ENCODE measurements at places on chromosomes 7 and 10. TPM values are rescaled to one million over a fixed set of nuclear protein-coding genes. Genes with fewer than 3 reads are reported as not detected.

Gene ERVW-1
- not detected for total RNA-seq

- peak; percentile 59 for DNase-seq
- H3K4me3 ChIP-seq: no peak overlapping the region
- peaks cover 16% of the 10 kb centered on the region for H3K4me1 ChIP-seq
- H3K36me3 ChIP-seq: peaks cover 65% of the 10 kb centered on the region
- peak overlapping the region; percentile 73 for H3K27ac ChIP-seq
- no peaks in the 10 kb centered on the region for H3K27me3 ChIP-seq
Measured at GRCh38 chr7:98930921-98931320, 52.6 kb downstream of the TRRAP start.

DNA sequence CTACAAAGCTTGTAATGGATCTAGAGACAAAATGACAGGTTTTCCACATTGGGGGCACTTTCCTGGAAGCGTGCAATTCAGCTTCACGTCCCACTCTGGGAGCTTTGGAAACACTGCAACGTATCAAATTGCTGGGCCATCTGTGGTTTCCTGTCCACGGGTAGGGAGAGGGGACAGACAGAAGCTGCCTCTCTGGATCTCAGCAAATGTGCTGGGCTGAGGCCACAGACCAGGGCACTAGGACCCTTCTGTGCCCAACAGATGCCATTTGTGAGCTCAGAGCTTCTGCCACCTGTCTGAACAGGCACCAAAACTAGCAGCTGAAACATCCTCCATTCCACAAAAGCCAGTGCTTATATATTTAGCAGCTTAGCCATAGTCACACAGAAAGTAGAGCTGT lies 40.9 kb upstream of the FRMD4A start:
- no peaks in the 10 kb centered on the region for H3K4me1 ChIP-seq
- H3K27me3 ChIP-seq: peaks cover 38% of the 10 kb centered on the region
- no peak overlapping the region for H3K27ac ChIP-seq
- H3K36me3 ChIP-seq: no peaks in the 10 kb centered on the region

GRCh38 chr7:132291481-132291880 lies 284.8 kb downstream of the PLXNA4 start:
- H3K4me1 ChIP-seq: no peaks in the 10 kb centered on the region
- no peak for DNase-seq
- no peaks in the 10 kb centered on the region for H3K36me3 ChIP-seq
- H3K27ac ChIP-seq: no peak overlapping the region

GRCh38 chr10:125533866-125534265 lies 149.1 kb downstream of the TEX36 start:
- no peaks in the 10 kb centered on the region for H3K36me3 ChIP-seq
- no peaks in the 10 kb centered on the region for H3K27me3 ChIP-seq
- H3K4me3 ChIP-seq: no peak overlapping the region
- no peaks in the 10 kb centered on the region for H3K4me1 ChIP-seq
- DNase-seq: no peak
- no peak overlapping the region for H3K27ac ChIP-seq

DNA sequence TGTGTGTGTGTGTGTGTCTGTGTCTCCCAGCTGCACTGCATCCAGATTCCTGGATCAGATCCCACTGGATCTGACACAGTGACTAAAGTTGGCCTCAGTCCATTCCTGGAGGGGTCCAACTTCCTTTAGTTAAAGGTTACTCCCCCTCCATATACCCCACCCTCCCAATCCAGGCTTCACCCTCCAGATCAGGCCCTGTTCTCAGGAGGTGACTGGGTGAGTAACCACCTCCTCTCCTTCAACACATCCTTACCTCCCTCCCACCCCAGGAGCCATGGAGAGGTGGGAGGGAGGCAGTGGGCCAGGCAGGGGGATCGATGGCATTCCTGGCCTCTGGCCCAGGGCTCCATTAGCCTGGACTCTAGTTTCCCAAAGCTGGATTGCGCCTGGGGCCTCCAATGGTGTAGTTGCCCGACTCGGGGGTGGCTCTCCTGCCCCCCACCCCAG lies 11.3 kb downstream of the KCNIP2 start:
- no peak for DNase-seq
- peaks cover 48% of the 10 kb centered on the region for H3K4me1 ChIP-seq
- no peak overlapping the region for H3K27ac ChIP-seq
- peaks cover 2% of the 10 kb centered on the region for H3K36me3 ChIP-seq
- no peak overlapping the region for H3K4me3 ChIP-seq
- no peaks in the 10 kb centered on the region for H3K27me3 ChIP-seq

- no peaks in the 10 kb centered on the region for H3K27me3 ChIP-seq
- H3K4me3 ChIP-seq: no peak overlapping the region
- peaks cover 18% of the 10 kb centered on the region for H3K4me1 ChIP-seq
- no peak overlapping the region for H3K27ac ChIP-seq
- DNase-seq: no peak
- H3K36me3 ChIP-seq: peaks cover 2% of the 10 kb centered on the region
Measured at GRCh38 chr7:50155755-50156154, 62.7 kb upstream of the ZPBP start.

All from activated CD8-positive, alpha-beta memory T cell treated with anti-CD3 and anti-CD28 coated beads, Interleukin-2, amount 10 ng/mL, durations not matched to agents 7 days and 5 days (primary cell).